ENCODE measurements at places on chromosomes 6 and 20. TPM values are rescaled to one million over a fixed set of nuclear protein-coding genes. Genes with fewer than 3 reads are reported as not detected.
A peak's percentile ranks its signal among the peaks of the same experiment; 100 is the strongest.

The BANF2 gene
- total RNA-seq: not detected

The CRISP3 gene
- not detected for total RNA-seq

The CPXM1 gene
- 130 TPM for total RNA-seq

The TEAD3 gene
- 43.4 TPM for total RNA-seq

The CAPN11 gene
- not detected for total RNA-seq

The NKAIN4 gene
- total RNA-seq: 0.60 TPM

The HLA-DPA1 gene
- 1.8 TPM for total RNA-seq

The EEF1A2 gene
- total RNA-seq: 11.8 TPM

The EFCAB8 gene
- total RNA-seq: 0.29 TPM

DNA sequence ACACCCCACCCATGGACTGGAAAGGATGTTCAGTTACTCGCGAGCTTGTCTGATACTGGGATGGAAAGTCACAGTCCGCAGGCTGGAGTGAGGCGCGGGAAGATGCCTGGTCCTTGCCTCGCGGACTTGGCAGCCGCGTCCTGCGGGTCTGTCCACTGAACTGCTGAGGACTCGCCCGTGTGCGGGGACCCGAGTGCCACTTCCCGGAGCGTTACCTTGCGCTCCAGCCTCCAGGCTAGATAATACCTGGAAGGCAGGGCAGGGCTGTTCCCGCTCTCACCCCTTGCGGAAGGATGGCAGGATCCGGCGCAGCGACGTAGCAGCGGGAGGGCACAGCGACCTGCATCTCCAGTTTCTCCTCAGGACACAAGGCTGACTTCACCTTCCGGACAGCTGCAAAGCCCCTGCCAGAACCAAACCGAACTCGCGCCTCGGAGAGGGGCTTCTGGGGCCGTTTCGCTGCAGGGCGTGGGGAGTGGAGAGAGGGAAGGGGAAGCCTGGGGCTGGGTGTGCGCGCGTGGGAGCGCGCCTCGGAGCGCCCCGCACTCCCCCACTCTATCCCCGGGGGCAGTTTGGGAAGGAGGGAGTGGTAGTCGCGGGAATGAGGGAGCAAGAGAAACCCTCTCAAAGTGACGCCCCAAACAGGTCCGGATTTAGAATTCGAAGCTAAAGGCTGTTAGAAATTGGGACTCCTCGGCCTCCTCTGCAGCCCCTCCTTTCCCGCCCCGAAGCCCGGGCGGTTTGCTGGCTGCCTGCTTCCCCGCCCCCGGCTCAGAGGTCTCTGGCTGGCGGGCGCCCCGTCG, at the start of gene KCNQ5:
KCNQ5 (plus strand) TSS at position 774 of the 803 bp plus-strand sequence.
- DNase-seq: peak; percentile 21

DNA sequence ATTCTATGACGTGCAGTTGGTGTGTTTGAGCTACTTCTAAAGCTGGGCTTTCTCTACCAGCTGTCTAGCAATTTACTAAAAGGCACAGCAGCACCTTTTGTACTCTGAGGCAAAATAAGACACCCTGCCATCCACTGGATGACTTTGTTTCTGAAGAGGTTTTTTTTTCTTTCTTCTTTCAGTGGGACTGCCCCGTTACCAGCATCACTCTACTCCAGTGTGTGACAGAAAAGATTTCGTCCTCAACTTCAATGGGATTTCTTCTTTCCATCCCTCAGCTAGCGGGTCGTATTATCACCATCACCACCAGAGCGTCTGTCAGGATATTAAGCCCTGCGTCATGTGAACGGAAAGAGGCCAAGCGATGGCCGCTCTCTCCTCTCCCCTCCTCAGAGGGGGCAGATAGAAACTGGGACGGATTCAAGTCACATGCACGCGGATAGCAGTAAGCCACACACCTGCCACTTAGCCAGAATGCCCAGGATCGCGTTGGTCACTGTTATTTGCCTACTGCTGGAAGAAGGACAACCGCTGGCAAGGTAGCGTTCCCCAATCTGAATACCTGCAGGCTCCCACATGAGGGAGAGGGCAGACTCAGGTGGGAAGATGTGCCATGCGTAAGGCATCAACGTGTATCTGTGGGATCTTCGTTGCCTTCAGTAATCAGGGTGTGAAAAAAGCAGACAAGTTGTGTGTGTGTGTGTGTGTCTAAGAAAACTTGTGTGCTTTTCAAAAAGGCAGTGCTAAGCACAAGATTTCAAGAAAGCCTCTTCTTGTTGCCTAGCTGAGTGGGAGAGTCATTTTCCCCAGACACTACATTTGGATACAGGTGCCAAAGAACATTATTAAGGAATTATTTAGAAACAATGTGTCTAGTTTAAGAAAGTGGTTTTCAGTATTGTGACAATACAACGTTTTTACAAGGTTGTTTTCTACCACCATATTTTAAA, 5.4 kb downstream of the FOXF2 start:
- no peak for DNase-seq

DNA sequence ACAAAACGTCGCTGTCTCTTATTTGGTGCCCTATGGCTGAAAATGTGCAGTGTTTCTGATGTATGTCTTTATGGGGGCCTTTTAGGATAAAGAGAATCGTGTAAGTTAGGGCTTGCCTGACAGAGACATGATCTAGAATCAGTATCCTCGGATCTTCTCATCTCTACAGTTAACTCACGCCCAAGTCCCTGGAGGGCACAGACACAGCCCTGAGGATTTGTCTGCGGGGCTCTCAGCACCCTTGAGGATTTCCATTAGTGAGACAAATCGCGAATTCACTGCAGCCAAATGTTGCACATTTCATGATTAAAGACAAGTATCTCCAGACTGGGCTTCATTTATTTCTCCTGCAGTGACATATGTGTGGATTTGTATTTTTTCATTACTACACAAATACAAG, 552.7 kb downstream of the C6orf118 start:
- DNase-seq: no peak

DNA sequence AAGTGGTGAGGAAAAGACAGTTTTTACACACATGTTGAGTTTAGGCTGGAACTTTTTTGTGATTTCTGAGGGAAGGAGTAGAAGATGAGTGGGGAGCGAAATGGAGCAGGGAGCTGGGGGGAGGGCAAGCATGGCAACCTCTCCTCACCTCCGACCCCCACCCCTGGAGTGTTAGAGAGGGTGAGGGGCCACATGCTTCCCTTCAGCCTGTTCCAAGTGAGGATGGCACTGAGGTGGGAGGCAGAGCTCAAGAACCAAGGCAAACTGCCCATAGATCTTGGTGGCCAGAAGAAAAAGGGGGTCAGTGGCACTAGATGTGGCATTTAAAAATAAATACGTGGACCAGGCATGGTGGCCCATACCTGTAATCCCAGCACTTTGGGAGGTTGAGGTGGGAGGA, 4.8 kb downstream of the TTBK1 start:
- no peak for DNase-seq

GRCh38 chr6:133301835-133302234, 60.7 kb downstream of the EYA4 start:
- no peak for DNase-seq

DNA sequence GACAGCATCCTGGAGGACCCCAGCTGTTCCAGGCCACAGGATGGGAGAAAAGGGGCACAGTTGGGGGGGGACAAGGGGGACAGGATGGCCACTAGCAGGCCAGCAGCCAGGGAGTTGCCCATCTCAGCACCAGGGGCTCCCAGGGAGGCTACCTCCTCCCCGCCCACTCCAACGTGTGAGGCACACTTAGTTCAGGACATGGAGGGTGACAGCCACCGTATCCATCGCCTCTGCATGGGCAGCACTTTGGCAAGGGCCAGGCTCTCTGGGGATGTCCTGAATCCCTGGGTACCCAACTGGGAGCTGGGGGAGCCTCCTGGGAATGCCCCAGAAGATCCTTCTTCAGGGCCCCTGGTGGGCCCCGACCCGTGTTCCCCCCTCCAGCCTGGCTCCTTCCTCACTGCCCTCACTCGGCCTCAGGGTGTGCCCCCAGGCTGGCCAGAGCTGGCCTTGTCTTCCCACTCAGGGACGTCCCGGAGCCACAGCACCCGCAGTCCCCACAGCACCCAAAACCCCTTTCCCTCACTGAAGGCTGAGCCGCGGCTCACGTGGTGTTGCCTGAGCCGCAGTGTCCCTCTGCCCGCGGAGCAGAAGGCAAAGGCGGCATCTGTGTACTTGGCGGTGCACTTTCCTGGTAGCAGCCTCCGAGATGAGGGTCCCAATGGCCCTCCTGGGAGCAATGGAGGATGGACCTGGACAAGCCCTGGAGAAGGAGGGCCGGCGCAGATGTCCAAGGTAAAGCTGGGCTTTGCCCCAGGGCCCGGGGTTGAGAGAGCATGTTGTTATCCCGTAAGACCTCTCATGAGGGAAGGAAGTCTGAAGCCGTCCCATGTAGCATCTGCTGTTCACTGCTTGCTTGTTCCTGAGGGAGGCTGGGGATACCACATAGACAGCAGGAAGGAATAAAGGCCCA, 30.7 kb downstream of the ZNF831 start:
- DNase-seq: no peak

DNA sequence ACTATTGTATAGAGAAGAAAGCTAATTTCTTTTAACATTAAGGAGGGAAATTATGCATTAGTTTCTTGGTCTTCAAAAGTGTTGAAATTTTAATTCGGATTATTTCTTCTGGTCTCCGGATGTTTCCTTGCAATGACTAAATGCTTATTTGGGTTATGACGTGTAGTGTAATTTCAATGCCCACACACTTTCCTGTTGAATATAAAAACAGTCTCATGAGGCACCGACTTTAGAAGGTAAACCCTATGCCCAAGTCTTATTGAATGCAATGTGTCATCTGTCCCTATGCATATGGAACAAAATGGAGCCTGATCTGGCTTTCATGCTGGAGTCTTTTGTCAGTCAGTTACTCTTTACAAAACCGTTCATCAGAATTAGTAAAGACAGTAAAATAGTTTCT, 17.7 kb downstream of the GJA1 start:
- no peak for DNase-seq

- no peak for DNase-seq
These were observed at the start of gene SIRPA for GRCh38 chr20:1894951-1895673. TSS of gene SIRPA (plus strand) at chr20:1895407. CDS start at chr20:1895448, 41 bp downstream.

GRCh38 chr6:167711211-167711610, 115.5 kb upstream of the AFDN start:
- no peak for DNase-seq

DNA sequence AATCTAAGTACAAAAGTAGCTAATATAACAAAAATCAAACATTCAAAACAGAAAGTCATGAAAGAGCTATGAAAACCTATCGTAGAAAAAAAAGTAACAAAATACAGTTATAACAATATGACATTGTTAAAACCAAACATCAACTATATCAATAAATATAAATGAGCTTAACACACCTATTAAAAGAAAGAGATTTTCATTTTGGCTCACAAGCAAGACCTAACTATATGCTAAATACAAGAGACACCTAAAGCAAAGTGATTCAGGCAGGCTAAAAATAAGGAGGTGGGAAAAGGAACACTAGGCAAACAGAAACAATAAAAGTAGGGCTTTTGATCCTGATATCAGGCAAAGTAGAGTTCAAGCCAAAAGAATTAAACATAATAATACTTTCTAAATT, 13.5 kb downstream of the ZNF322 start:
- DNase-seq: no peak

- DNase-seq: no peak
These were observed 149.0 kb downstream of the MYB start for GRCh38 chr6:135329851-135330803.

DNA sequence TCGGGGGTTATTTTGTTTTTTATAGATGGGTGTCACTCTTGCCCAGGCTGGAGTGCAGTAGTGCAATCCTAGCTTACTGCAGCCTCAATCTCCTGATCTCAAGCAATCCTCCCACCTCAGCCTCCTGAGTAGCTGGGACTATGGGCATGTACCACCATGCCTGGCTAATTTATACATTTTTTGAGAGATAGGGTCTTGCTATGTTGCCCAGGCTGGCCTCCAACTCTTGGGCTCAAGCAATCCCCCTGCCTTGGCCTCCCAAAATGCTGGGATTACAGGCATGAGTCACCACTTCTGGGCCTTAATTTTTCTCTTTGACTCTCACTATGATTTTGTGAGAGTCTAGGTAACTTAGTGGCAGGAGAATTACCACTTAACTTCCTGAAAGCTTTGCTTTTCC, 23.3 kb downstream of the AKAP12 start:
- no peak for DNase-seq

DNA sequence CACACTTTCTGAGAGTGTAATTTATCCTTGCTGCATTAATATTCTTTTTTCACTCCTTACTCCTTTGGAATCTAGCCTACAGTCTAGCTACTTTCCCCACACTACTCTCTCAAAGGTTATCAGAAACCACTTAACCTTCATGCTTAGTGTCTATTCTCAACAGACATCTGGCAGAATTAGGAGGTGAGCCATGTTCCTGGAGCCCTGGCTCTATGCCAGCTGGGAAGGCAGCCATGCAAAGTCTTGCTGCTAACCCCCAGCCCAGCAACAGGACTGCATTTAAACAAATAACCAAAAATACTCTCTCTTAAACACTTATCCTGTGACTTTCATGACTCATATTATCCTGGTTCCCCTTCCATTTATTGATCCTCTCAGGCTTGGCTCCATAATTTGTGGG, 260.2 kb downstream of the BCKDHB start:
- no peak for DNase-seq

DNA sequence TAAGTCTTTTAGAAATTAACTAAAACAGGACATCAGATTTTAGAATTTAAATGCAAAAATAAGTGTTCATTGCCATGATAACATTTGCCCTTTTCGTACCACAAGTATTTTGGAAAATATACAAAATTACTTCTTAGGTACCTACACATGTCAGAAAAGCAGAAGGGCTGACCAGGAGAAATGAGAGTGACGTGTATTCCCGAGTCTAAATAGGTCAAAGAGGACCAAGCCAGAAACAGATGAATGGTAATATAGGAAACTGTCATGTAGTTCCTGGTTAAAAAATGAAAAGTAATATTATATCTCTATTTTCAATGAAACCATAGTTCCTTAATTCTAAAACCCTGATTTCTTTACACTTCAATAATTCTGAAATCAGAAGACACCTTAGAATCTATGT, 126.2 kb downstream of the IPCEF1 start:
- DNase-seq: no peak

- DNase-seq: no peak
These were observed 2.6 kb upstream of the TFAP2C start for GRCh38 chr20:56626367-56627121.

- DNase-seq: no peak
These were observed 862 bp downstream of the UCKL1 start for GRCh38 chr20:63955281-63955826.
